MV-4-11 (cell line): ENCODE measurements at places on chromosomes 11 and 22.

DNA sequence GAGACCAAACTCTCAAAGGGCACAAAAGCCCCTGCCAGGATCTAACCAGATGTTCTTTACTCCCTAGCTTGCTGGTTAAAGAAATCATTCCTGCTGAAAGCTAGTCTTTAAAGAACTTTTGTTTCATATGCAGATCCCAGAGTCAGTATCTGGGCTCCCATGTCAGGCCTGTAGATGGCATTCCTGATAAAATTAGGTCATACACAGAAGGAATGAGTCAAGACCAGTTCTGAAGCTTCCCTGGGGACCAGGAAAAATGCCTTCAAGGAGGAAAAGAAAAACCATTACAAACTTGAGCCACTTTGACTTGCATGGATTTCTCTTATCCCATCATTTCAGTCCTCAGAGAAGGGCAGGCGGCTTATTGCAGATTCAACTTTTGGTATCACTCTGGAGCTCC lies 5.9 kb downstream of the DBX1 start:
- no peak for DNase-seq

GRCh38 chr22:46878191-46878948 lies 115.9 kb downstream of the TBC1D22A start:
- peak; percentile 29 for DNase-seq

- DNase-seq: no peak
These were observed 47.6 kb upstream of the OR8B8 start for GRCh38 chr11:124493016-124493655.

- DNase-seq: no peak
These were observed 1.4 kb upstream of the UVRAG start for GRCh38 chr11:75813622-75814039.

- DNase-seq: no peak
These were observed 31.6 kb upstream of the SNX19 start for GRCh38 chr11:130947889-130948288.

- no peak for DNase-seq
These were observed 960 bp upstream of the CADM1 start for GRCh38 chr11:115505175-115505574.

DNA sequence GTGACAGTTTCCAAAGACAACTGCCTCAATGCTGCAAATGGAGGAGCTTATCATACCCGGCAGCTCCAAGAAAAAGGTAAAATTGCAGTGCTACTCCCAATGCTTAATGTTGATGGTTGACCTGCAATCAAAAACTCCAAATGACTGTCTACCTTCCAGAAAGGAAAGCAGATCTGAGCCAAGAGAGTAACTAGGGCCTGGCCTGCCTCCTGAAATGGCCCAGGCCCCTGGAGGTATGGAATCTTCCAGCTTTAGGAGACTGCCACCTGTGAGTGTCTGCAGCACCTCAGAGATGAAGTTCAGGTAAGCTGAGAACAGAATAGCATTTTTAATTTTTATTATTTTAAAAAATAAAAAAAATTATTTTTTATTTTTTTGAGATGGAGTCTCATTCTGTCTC lies 23.7 kb downstream of the EXPH5 start:
- no peak for DNase-seq

DNA sequence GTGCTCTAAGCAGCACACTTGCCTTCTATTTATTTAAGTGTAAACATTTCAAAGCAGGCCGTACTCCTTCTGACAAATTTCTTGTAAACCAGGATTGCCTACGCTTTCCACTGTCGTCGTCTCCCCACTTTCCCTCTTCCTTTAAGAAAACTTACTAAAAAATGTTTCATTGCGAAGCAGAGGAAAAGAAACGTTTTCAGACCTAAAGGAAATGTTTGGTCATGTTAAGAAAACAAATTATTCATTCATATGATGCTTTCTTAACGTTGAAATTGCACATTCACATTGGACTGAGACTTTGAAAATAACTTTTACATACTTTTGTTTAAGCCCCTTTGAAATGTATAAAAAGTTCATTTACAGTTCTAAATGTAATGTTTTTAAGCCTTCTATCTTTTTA lies 106.0 kb downstream of the EMSY start:
- DNase-seq: no peak

DNA sequence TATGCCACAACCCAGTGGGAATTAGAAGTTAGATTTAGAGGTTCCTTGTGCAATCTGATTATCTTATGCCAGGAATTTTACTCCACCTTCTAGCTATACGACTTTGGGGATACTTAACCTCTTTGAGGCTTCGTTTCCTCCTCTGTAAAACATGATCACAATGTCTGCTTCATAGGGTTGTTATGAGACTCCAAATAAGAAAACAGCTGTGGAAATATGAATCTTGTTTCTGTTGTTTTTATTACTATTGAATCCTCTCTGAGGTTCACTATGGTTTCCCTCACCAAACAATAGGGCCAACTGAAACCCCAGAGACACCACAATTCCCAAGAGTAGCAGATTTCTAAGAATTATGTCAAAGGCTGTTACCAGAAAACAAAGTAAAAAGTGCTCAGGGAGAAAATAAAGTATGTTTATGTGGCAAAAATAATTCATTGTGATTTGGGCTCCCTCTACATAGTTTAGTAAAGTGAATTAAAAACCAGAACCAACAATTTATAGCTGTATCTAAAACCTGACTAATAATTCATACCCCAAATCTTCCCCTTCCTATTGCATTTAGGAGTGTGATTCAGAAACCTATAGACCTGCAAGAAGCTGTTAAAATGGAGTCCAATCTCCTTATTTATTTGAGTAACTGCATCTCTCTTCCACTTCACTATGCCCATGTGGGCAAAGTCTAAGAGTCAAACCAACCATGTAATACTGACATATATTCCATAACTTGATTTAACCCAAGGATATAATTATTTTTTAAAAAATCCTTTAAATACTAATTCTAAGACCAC lies 38.4 kb downstream of the AMBRA1 start:
- peak; percentile 19 for DNase-seq

DNA sequence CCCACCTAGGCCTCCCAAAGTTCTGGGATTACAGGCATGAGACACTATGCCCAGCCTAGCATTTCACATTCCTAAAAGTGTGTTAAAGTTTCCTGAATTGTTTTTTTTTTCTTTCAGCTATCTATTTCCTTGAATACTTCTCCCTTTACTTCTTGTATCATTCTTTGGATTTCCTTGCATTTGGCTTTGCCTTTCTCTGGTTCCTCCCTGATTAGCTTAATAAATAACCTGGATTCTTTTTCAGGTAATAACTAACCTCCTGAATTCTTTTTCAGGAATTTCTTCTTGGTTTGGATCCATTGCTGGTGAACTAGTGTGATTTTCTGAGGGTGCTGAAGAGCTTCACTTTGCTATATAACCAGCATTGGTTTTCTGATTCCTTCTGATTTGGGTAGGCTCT lies 47.9 kb downstream of the MRGPRX2 start:
- DNase-seq: no peak

GRCh38 chr11:129846508-129847335 lies 31.1 kb downstream of the TMEM45B start:
- peak; percentile 60 for DNase-seq

DNA sequence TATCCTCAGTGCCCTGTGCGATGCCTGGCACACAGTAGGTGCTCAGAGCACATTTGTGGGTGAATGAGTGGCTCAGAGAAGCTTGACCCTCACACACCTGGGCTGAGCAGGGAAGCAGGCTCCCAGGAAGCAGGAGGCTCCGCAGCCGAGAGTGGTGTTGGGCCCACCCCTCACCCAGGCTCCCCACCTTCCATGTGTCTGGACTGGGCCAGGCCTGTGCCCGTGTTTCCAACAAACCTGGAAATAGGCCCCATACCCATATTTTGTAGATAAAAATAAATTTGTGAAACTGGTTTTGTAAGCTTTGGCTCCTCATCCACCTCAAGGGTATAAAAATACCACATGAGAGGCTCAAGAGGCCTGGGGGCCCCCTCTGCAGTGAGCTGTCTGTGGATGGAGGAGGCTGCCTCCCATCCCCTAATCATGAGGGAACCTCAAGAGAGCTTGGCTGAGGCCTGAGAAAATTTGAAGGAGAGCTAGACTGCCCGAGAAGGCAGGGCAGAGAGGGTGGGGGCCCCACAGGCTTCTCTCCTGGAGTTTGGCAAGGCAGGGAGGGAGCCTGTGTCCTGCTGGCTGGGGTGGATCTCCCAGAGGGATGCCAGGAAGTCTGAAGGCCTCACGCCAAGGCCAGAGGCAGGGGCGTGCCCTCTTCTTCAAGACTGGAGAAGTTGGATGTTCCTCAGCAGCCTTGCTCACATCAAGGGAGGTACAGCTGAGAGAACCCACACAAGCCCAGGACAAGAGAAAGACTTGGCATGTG lies 147.0 kb upstream of the NECTIN1 start:
- no peak for DNase-seq

- no peak for DNase-seq
These were observed 183.2 kb upstream of the SESN3 start for GRCh38 chr11:95414217-95414616.

DNA sequence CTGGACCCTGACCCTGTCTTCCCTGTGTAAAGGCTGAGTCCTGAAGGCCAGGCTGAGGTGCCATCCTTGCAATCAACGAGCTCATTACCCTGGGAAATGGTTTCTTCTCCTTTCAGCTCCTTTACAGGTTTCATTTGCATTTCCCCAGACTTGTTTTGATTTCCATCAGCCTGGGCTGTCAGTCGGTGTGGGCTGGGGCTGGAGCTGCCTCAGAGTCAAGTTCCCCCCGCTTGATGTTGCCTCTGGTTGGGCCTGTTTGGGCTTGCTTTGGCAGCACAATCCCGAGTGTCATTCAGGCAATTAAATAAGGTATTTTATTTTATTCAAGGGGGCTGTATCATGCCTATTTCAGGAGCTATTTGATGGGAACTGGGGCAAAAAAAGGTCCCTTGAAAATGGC lies 424.9 kb downstream of the INSC start:
- no peak for DNase-seq
